Suprapubic skin (tissue), 4 donors: ENCODE measurements at places on chromosomes 4 and X.

GRCh38 chr4:148229028-148229427, 213.2 kb downstream of the NR3C2 start:
- no peak for DNase-seq

DNA sequence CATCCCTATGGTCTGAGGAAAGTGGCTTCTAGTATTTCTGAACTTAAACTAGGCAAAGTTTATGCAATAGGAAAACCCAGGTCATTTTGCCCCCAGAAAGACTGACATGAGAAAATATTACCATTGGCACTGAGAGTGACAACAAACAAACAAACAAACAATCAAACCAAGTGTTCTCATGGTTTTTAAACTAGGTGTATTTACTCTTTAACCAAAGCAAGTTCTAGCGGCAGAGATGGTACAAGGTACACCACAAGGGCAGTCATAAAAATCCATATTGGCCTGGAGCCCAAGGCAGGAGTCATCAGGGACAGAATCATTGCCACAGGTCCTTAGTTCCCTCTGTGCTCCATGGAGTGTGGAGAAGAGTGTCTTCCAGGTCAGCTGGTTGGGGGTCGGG, 26.0 kb upstream of the ENPEP start:
- no peak for DNase-seq

DNA sequence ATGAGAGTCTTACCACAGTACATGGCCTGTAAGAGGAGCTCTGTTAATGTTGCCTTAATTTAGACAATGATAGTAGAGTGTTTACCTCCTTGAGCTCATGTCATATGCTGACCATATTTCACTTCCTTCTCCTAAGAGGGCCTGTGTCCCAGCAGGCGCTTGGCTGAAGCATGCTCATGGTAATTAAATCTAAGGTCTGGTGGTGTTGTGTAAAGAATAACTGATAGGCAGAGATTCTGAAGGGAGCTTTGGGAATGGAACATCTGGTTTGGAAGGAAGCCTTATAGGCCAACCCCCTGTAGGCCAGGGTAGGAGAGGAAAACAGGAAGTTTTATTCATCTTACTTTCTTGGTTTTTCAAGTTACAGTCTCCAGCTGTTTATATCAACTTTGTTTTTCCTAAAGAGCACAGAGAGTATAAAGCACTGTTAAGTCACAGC, 300.2 kb downstream of the USP46 start:
- no peak for DNase-seq

GRCh38 chrX:40864972-40865371, 129.6 kb upstream of the MED14 start:
- DNase-seq = no peak

DNA sequence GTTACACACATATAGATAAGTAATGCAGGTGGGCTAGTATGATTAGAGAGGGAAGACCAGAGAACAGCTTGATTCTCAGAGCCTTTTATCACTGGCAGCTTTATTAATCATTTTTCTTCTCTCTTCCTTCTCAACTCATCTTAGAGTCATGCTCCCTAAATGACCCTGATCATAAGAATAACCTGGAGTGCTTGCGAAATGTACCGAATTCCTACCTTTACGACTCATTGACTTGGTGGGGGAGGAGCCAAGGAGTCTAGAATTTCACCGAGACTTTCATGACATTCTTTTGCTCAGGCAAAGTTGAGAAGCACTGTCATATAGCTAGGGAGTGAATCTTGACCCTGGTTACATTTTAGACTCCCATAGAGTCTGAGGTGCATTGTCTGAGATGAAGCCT, 298.9 kb upstream of the PUDP start:
- no peak for DNase-seq

GRCh38 chr4:37726666-37727065, 40.5 kb upstream of the RELL1 start:
- DNase-seq = no peak

GRCh38 chrX:129599996-129600395, 54.8 kb downstream of the APLN start:
- DNase-seq = no peak

- DNase-seq = no peak
Measured at GRCh38 chr4:113148925-113149324, 99.5 kb downstream of the ANK2 start.

DNA sequence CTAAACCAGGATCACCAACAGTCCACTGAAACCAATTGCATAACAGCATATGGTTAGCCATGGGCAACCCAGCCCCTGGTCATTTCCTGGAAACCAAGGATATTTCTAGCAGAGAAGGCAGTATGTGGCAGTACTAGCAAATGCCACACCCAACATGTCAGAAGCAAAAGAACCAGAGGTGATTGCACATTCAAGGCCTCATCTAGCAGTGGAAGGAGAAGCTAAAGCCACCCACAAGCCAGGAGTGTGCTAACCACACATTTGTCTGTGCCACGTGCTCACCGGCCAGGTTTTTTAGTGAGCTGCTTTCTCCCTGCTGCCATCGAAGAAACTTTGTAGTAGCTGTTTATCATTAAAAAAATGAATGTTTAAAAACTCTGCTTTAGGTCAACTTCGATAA, 42.0 kb downstream of the TEC start:
- no peak for DNase-seq

DNA sequence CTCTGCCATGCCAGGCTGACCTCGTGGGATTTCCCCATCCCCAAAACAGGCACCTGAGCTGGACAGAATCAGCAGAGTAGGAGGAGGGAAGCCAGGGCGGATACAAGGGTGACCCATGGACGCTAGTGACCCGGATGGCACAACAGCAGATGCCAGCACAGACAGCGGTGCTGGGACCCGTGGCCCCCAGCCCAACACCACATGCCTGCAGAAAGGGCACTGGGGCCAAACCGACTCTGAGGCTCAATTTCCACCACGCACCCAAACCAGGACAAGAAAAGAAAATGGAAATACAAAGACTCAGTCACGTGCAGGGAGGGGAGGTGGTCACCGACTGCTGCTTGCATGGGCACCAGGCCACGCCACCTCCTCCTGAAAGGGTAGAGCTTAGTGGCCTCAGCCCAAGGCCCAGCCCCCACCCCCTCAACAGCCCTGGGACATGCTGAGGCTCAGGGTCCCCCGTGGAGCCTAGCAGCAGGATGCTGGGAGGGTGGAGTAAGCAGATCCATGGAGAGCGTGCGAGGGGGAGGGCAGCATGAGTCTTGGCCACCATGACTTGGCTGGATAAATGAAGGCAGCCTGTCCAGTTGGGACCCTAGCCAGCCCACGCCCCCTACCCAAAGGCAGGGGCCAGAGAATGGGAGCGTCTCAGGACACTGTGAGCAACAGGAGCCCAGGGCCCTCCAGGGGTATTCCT, 47.7 kb downstream of the C4orf50 start:
- peak; percentile 67 for DNase-seq

DNA sequence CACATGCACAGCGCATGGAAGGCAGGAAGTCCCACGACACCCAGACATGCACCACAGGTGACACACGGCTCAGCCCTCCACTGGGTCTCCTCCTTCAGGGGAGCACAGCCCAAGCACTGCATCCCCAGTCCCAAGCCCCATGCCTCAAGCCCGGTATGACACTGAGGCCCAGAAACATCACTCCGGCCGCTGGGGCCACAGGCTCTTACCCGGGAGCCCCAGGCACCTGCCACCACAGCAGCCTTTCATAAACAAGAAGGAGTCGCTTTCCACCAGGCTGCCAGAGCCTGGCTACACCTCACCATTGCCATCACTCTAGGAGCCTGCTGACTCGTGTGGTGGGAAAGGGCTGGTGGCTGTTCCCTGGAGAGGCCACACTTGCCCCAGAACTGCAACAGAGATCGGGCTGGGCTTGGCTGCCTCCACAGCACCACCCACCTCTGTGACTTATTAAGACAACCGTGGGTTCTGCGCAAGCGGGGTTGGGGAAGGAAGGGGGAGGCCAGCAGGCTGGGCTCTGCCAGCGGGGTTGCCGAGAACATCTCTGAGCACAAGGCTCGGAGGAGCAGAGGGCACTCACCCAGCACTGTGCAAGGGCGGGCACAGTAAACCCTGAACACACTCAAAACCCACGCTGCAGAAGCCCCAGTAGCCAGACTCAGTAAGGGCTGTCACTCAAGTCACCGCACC, 4.5 kb downstream of the HAUS7 start:
- no peak for DNase-seq

DNA sequence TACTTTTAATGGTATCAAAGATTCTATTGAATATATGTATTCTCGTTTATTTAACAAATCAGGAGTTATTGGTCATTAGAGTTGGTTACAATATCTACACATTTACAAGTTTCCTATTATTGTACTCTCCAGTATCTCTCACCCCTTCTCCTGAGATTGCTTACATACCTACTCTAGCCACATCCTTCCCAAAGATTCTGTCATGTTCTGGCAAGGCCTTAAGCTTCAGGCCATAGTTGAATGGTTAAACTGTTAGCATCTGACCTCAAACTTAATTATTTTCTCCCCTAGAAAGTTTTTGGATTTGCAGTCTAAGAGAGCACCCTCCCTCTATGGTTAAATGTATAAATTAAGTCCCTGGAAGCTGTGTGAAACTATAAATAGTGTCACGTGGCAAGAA, 784.2 kb downstream of the GLUD2 start:
- no peak for DNase-seq

DNA sequence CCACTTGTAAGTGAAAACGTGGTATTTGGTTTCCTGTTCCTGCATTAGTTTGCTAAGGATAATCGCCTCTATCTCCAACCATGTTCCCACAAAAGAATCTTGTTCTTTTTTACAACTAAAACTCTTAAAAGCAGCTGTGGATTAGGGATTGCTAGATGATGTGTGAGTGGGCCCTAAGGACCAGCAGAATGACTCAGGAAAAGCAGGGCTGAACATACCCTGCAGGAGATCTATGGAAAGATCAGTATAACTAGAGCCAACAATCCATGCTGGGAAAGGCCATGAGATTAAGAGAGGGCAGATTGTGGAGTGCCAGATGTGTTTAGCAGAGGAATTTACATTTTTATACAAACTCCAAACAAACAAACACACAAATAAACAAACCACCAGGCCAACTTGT, 128.4 kb upstream of the TMEM164 start:
- no peak for DNase-seq
